ENCODE measurements at places on chromosomes 1 and 21.

GRCh38 chr1:147236959-147237791 is 5.3 kb upstream of the CHD1L start:
- DNase-seq: no peak

DNA sequence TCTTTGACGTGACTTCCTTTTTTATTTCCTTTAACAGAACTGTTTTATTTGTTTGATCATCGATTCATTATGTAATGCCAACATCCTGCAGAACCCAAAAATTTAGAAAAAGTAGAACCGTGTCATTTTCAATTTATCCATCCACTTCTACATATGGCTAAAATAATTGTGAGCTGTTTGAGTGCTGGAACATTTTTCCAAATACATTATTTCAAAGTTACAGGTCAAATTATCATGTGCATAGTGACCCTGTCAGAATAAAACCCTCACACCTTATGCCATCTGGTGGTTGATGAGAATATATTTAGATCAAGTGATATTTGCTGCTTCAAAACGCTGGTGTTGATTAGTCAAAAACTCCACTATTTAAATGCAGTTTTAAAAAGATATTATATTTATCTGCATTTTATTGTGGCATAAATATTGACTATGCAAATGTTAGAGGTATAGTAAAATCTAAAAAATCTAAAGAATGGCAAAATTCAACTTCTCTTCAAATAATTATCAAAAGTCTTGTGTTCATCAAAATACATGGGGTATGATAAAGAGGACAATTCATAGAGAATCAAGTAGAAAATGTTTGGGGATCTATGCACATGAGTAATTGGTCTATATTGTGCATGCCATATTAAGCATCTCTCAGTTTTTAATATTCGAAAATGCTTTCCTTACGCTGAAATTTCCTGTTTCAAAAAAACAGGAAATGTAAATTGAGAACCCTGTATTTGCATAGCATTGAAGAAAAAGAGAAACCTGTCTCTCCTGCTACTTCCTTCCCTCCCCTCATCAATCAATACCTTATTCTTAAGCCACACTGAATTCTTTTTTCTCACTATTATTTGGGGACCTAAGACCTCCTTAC is 39.7 kb downstream of the UBE2U start:
- no peak for DNase-seq

- no peak for DNase-seq
Observed at GRCh38 chr1:97911266-97912215, 9.3 kb downstream of the DPYD start.

DNA sequence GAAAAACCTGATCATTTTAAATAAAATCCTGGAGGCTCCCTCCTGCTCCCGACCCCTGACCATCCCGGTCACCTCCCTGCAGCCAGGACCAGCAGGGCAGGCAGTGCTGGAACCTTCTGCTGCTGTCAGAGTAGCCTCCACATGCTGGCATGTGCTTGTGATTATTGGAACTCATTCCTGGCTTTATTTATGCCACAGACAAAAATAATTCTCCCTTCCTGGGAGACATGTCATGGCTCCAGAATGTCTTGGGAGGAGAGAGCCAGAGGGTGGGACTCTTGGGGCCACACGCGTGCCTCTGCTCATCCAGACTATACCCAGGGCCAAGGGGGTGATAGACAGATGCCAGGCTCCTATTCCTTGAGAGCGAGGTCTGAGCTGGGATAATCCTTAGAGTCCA is 183.6 kb upstream of the RAB4A start:
- no peak for DNase-seq

- DNase-seq: no peak
Observed at GRCh38 chr1:172477216-172477615, 33.3 kb upstream of the PIGC start.
